ENCODE measurements at places on chromosomes 16 and 17.

- no peak for DNase-seq
These were observed 94.6 kb downstream of the BANP start for GRCh38 chr16:88045820-88046303.

DNA sequence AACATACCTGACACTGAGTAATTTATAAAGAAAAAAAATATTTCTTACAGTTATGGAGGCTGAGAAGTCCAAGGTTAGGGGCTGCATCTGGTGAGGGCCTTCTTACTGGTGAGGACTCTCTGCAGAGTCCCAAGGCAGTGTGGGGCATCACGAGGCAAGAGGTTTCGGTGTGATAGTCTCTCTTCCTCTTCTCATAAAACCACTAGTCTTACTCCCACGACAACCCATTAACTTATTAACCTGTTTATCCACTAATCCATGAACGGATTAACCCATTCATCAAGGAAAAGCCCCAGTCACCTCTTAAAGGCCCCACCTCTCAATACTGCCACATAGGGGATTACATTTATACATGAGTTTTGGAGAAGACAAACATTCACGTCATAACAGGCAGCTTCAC, 20.1 kb downstream of the CIITA start:
- DNase-seq: no peak

DNA sequence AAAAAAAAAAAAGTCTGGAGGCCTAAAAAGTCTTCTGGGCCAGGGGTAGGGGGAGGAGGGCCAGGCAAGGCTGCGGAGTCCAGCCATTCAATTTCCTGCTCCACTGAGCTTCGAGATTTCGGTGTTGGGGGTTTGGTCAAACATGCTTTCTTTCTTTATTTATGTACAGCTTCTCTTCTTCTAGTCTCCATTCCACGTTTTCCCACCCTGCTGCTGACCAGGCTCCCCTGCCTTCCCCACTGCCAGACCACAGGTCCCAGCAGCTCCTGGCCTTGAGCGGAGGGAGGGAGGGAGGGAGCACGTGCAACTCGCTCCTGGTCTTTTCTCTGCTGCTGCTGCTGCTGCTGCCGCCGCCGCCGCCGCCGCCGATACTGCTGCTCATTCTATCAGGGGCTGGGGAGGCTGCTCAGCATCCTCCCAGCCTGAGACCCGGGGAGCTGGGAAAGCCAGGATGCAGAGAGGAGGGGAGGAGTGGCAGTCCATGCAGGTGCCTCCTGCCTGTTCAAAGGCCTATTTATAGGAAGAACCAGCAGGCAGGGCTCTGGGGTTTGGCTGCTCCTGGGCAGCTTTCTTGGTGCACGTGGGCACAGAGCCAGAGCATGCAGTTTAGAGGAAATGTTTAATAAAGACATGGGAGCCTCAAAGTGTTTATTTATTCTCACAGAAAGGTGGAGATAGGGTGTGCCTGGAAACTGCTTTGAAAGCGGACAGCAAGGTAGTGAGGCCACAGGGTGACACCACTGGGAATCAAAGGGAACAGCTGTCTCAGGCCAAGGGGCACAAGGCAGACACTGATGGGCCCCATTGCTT, 23.4 kb upstream of the ZFHX3 start:
- no peak for DNase-seq

GRCh38 chr16:83774066-83774465, 33.7 kb upstream of the HSBP1 start:
- no peak for DNase-seq

- peak; percentile 61 for DNase-seq
These were observed 8.0 kb downstream of the ALOX12B start for GRCh38 chr17:8079291-8080207.

DNA sequence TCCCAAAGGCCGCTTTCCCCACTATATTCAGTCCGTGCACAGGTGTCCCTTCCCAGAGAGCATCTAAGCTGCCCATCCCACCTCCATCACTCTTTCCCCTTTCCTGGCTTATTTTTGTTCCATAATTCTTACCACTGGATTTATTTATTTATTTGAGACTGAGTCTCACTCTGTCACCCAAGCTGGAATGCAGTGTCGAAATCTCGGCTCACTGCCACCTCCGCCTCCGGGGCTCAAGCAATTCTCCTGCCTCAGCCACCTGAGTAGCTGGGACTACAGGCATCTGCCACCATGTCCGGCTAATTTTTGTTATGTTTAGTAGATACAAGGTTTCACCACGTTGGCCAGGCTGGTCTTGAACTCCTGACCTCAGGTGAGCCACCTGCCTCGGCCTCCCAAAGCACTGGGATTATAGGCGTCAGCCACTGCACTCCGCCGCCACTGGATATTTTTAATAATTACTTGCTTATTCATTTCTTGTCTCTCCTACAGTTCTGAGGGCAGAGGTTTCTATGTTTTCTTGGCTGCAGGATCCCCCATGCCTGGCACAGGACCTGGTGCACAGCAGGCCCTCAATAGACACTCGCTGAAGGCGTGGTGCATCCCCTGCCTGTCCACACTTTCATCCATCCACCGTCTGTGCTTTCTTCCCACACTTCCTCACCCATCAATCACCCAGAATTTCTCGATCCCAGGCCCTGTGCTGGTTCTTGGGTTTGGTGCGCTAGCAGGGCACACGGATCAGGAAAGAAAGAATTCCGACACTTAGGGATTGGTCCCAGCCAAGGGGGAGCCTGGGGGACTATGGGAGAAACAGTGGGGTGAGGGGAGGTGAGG, 9.9 kb upstream of the ADGRG1 start:
- no peak for DNase-seq

DNA sequence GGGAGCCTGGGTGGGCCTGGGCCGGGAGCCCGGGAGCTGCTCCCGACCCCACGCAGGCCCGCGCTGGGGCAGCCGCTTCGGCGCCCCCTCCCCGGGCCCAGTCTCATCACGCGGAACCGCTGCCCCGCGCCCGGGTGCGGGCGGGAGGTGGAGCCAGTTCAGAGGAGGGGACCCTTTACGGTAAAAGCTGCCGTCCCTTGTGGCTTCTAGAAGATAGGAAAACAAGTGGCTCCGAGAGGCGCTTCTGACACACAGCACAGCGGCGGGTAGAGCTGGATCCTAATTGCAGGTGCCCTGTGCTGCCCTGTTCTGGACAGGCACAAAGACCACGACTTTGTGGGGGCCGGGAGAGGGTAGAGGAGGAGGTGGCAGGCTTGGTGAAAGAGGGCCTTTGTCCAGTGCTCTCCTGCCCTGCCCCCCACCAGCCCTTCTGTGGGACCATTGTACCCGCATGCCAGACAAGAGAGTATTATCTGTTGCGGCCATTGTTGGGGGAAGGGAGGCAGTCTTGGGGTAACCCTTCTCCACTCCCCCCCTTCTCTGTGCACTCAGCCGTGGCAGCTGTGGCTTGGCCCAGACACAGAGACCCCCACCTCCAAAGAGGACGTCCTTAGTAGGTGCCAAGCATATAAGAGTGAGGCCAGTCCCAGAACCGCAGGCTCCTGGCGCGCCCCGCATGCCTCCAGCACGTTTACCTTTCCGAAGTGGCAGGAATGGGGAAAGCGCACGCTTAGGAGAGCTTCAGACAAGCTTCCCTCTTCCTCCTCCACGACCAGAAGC, 736 bp downstream of the CNP start:
- no peak for DNase-seq

- DNase-seq: no peak
These were observed 495 bp upstream of the CMTR2 start for GRCh38 chr16:71289732-71290062.

DNA sequence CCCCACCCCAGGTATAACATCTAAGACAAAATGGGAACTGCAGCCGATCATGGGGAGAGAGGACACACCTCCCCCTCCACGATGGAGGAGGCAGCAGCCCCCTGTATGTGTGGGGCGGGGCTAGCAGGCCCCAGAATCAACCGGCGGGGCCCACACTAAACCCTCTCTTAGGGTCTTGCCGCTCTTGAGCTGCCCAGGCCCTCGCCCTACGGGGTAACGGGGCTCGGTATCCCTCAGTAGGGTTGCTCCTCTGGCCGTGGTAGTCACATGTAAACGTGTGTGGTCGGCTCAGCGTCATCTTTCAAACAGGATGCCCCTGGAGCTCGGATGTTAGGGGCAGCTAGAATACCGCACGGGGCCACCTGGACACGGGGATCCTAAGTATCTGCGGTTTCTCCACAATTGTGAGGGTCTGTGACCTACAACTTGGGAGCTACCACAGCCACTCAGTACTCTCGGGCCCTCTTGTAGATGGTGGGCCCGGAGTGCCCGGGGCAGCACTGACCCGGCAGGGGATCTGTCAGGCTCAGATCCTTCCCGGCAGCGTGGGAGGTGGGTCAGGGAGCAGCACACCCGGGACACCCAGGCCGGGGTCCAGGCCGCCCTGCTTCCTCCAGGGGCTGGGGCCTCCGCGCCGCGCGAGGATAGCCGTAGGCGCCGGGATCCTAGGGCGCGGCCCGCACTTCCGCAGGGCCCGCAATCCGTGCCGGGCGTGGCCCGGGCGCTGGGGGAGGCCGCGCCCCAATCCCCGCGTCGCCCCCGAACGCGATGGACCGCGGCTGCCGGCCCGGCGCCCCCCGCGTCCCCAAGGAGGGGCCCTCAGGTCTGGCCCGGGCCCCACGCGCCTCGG, 781 bp downstream of the ARHGDIA start:
- no peak for DNase-seq

DNA sequence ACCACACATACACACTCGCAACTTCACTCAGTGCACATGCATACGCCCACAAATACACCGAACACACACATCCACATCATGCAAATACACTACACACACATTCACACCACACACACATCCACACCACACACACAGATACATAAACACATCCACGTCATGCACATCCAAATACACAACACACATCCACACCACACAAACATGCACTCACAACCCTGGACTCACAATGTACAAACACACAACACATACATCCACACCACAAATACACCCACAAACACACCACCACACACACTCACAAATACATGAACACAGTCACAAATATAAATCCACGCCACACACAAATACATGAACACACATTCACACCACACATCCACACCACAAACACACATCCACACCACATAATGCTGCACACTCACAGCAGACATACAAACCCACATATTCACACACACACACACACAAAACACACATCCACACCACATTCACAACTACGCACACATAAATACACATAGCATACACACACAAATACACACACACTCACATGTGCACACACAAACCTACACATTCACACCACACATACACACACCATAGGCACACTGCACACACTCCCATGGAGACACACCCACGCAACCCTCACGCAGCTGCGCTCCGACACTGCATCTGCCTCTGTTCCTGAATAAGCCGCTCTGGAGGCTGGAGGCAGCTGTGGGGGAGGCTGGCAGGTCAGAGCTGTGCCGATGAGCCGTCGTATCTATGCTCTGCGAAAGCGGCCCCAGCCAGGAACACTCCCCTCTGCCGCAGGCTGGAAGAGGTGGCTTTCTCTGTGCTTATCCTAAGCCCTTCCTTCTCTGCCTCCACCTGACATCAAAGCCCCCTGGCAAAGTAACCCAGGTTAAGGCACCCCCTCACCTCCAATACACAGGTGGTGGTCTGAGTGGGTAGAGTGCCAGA, 141.8 kb downstream of the GRIN2A start:
- DNase-seq: no peak

- no peak for DNase-seq
These were observed 22.6 kb upstream of the MPHOSPH6 start for GRCh38 chr16:82192665-82193064.

- DNase-seq: no peak
These were observed 530 bp downstream of the PCGF2 start for GRCh38 chr17:38747463-38748148.

DNA sequence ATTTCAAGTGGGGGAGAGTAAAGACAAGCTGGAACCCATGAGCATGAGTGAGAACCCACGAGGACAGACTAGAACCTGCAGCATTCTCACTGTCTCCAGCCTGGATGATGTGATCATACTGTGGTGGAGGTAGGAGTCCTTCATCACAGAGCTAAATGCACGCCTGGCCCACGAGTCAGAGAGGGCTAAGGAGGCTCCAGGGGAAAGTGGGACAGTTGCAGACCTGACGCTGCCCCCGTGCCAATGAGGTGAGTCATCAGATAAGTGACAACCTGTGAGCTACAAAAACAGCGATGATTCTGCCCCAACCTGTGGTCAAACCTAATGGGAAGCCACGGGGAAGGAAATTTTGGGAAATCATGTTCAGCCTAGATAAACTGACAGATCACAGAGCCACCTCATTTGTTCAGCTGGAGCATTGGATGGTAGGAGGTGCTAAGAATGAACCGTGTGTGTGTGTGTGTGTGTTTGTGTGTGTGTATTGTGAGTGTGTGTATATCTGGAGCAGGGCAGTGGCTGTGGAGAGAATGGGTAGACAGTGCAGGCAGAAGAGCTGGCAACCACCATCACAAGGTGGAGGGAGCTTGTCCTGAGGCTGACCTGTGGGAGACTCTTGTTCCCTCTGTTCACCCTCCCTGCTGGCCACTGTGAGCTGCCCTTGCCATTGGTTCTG, 131.8 kb downstream of the UTP18 start:
- no peak for DNase-seq

DNA sequence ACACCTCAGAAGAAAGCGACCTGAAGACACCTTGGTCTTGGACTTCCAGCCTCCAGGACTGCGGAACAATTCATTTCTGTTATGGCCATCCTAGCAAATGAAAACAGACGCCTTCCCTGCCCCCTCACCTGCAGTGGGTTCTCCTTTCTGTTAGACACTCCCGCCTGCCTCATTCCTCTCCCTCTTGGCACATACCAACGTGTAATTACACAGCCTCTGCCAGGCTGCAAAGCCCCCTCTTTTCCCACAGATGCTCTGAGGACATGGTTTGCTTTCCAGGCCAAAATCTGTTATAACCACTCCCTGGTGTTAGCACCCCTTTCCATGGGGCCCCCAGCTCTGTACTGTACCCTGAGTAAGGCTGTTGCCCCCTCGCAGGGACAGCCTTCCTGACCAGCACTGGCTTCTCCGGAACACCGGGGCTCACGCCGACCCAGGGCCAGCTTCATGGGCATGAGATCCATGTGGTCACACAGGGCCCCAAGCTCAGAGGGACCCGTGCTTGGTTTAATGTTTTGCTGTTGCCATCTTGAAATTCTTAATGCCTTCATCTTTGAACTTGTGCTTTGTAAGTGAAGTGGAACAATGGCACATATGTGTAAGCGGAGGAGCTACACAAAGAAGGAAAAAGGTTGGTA, 64.1 kb downstream of the SDK2 start:
- DNase-seq: no peak

- DNase-seq: no peak
These were observed 37.9 kb upstream of the SMIM36 start for GRCh38 chr17:55549140-55549539.

All from activated CD8-positive, alpha-beta memory T cell treated with anti-CD3 and anti-CD28 coated beads for 48 hours (primary cell).